Eye (tissue), 1 donor: ENCODE measurements at places on chromosomes 13 and 19.

- DNase-seq = no peak
Measured at GRCh38 chr13:77502104-77502720, 33.3 kb upstream of the SCEL start.

GRCh38 chr19:33261511-33262189 is 36.0 kb upstream of the SLC7A10 start:
- no peak for DNase-seq

- no peak for DNase-seq
Measured at GRCh38 chr13:77359171-77359570, 32.3 kb upstream of the MYCBP2 start.

DNA sequence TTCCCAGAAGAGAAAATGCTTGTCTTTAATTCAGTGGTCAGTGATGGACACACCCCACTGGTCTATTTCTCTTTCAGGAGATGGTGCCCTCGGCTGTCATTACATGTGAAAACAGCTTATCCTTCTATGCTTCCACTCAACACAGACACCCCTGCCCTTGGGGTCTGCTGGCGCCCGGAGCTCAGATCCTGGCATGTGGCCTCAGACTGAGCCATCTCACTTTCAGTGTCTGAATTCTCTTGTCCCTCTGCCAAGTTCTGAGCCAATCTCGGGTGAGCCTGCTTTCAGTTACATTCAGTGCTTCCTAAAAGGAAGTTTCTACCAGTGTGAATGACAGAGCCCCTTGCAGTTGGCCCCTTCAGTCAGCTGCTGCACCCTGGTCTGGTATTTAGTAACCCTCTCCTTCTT is 293.6 kb downstream of the DNAJC15 start:
- peak; percentile 71 for DNase-seq

DNA sequence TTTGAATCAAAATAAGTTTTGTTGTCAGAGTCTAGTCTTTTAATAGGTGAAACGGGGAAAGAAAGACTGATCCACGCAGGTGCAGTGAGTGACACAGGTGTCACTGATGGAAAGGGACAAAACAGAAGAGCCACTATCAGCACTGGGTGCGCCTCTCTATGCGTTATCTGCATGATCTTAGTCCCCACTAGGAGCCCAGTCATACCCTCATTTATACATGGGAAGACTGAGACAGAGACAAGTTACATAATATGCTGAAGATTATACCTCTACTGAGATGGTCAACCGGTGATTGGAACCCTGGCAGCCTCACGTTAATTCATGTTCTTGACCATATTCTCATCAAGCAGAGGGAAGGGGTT is 3.4 kb downstream of the LRCH1 start:
- no peak for DNase-seq

DNA sequence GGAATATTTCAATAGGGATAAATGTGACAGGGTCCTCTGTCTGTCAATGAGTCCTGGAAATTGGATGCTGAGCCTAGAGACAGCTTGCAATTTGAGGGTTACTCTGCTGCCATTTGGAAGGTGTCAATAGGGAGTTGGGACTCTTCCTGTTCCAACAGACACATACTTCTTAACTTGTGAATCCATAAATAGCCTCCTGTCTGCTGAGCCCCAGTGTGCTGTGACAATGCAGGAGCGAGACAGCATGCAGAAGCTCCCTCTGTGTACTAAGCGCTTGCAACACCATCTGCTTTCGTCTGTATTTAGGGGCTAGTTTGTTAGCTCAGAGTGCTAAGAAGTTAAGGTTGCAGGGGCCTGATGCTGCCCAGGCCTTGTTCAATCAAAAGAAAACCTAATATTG is 58.5 kb upstream of the GPR12 start:
- DNase-seq = no peak

DNA sequence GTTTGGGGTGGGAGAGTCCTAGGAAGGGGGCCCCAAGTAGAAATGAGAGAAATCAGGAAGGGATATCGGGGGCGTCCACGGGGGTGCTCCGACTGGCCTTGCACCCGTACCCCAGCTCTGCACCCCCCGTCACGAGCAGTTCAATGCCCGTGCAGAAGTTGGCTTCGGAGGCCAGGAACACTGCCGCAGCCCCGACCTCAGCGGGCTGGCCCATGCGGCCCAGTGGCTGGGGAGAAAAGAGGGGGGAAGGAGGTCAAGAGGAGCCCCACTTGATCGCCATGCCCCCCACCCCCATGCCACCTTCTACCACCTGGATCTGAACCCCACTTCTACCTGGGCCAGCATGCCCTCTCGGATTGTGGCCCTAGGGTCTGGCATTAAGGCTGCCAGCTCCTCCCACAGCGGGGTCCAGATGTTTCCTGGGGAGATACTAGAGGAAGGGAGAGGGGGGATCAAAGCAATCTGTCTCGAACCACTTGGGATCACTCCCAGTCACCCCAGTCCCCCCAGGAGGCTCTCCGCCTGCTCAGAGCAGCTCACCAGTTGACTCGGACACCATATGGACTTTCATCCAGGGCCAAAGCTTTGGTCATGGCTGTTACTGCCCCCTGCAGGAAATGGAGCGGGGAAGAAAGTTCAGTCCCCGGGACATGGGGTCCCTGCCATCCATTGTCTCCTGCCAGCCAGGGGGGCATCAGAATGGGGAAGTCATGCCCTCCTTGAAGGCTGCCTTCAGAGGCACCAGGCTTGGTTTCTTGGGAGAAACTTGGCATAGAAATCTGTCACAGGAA is 2.5 kb upstream of the BCAT2 start:
- no peak for DNase-seq

- no peak for DNase-seq
Measured at GRCh38 chr13:25816239-25816638, 235.6 kb downstream of the SHISA2 start.

GRCh38 chr13:34167347-34167746 is 349.4 kb downstream of the RFC3 start:
- DNase-seq = no peak

DNA sequence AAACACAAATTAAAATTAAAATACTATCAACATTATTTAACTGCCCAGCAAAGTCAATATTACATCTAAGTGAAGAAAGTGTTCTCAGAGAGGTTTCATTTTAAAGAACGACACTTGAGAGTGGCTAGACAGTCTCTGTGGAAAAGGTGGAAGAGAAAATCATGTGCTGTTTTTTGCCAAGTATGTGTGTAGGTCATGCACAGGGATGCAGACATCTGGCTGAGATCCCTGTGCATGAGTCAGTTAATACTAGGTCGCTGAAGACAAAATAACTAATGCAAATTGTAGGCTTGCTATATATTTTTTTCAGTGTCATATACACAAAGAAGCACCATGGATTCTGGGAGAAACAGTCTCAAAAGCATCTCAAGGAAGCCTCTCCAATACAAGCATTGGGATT is 44.3 kb upstream of the ENOX1 start:
- DNase-seq = no peak

GRCh38 chr19:10797078-10797477 is 38.9 kb downstream of the TMED1 start:
- DNase-seq = no peak

DNA sequence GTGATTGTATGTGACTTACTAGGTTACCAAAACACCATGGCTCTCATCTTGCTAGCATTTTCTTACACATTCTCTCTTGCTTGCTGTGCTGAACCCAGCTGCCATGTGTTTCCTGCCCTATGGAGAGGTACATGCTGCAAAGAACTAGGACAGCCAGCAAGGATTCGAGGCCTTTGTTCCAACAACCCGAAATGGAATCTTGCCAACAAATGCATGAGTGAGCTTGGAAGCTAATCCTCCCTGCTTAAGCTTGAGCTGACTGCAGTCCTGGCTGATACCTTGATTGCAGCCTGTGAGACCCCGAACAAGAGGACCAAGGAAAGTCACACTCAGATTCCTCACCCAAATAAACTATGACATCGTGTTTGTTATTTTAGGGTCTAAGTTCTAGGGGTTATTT is 651.2 kb downstream of the SLITRK6 start:
- peak; percentile 90 for DNase-seq

- DNase-seq = no peak
Measured at GRCh38 chr19:36489920-36490415, 607 bp upstream of the ZNF566 start.

- peak; percentile 28 for DNase-seq
Measured at GRCh38 chr13:47650209-47650608, 350.9 kb downstream of the SUCLA2 start.

- DNase-seq = no peak
Measured at GRCh38 chr19:45211751-45212381, 33.3 kb downstream of the BLOC1S3 start.

DNA sequence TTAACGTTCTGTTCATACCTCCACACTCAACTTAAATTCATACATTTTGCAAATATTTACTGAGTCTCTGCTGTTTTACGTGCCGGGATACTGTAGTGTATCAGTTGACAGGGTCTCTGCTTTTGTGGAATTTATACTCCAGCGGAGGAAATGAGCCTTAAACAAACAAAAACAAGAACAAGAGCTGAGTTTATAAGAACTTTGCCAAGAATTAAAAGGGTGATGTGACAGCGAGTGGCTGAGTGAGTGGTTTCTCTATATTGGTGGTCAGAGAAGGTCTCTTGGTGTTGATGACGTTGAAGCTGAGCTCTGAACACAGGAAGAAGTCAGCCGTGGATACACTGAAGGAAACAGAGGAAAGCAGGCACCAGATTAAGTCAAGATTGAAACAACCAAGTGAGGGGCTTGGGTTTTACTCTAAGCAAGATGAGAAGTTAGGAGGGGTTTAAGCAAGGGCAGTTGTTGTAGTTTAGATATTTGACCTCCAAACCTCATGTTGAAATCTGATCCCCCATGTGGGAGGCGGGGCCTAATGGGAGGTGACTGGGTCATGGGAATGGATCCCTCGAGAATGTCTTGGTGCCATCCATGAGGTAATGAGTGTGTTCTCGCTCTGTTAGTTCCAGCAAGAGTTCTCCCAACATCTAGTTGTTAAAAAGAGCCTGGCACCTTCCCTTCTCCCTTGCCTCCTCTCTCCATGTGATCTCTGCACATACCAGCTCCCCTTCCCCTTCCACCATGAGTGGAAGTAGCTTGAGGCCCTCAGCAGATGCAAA is 248.3 kb downstream of the DCLK1 start:
- no peak for DNase-seq

DNA sequence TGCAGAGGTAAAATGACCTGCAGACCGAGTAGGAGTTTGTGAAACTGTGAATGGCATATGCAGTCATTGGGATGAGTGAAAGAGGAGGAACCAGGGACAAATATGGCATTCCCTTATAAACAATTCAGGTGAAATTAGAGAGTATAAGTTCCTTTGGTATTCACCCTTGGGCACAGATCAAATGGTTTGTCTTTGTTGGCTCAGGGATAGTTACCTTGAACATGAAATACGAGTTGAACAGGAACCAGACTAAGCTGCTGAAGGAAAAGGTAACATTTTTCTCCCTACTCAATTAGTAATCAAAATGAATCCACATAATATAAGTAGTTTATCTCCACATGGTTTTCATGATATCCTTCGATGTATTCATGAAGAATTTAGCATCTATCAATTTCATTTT is 50.5 kb downstream of the SLITRK1 start:
- no peak for DNase-seq

GRCh38 chr13:24252136-24252535 is 57.2 kb upstream of the C1QTNF9 start:
- DNase-seq = no peak

DNA sequence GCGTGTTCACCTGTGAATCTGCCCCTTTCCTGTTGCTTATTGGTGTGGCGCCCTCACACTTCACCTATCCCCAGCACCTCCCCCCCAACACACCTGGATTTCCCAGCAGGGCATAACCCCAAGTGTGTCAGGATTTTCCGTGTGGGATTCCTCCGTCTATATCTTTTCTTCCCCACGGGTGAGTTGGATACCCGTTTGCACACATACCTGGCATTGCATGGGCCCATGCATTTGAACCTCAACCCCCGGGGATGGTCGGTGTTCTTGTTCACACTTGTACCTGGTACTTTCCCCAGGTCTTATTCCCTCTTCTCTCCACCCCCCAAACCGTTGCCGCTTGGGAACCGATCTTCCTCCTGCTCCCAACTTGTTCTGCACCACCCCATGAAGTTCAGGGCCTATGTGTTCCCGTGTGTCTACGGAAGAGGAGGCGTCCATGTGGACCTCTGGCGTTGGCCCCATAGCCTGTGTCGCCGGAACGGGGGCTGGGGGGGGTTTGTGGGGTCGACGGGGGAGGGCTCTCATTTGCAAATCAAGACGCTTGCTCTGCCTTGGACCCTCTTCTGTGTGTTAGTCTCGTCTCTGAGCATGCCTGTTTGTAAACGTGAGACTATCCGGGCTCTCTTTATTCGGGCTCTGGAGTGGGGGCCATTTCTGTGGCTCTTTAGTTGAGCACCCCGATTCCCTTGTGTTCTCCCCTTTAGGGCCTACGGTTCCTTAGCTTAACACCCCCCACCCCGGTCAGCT is 1.7 kb downstream of the PRR12 start:
- peak; percentile 35 for DNase-seq
